ENCODE measurements at places on chromosomes 3 and 15.

DNA sequence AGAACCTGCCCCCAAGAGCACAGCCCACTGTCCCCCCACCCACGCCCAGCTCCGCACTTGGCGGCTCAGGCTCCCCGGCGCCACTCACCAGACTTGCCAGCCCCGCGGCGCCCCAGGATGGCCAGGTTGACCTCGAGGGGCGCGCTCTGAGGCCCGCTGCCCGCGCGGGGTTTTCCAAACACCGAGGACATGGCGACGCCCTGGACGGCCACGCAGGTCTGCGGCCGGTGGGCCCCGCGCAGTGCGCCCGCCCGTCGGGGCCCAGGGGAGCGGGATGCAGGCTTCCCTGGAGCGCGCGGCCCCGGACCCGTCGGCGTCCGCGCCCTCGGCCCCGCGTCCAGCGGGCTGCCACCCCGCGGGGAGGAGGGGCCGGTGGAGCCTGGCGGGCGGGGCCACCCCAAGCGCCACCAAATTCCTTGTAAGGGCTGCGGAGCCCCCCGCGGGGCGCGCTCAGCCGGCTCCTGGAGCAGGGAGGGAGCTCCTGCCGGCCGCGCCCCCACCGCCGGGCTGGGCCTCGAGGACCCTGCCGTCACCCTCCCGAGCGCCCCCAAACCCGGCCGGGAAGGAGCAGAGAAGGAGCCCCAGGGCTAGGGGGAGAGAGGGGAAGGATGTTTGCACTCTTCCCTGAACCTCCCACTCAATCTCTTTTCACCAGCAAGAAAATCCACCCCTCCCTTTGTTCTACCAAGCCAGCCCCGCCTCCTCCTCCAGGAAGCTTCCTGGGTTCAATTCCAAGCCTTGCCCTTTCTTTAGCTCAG, at the start of gene RASL12:
Gene RASL12, minus strand, starts transcription at position 347 of the 758 bp plus-strand sequence. Its CDS starts 156 bp downstream, at position 191.
- no peak for DNase-seq

GRCh38 chr3:19543212-19543841, 390.7 kb downstream of the EFHB start:
- DNase-seq: no peak

GRCh38 chr3:194380326-194380725, 10.8 kb upstream of the LRRC15 start:
- DNase-seq: no peak

- no peak for DNase-seq
Observed at GRCh38 chr3:85164436-85164835, 205.6 kb downstream of the CADM2 start.

GRCh38 chr3:29949131-29949530, 657.3 kb upstream of the TGFBR2 start:
- DNase-seq: no peak

GRCh38 chr3:22713936-22714335, 489.2 kb upstream of the UBE2E2 start:
- no peak for DNase-seq

GRCh38 chr15:57060799-57061198, 142.4 kb downstream of the TCF12 start:
- DNase-seq: no peak

GRCh38 chr15:94421706-94422105, 190.3 kb downstream of the MCTP2 start:
- DNase-seq: no peak

DNA sequence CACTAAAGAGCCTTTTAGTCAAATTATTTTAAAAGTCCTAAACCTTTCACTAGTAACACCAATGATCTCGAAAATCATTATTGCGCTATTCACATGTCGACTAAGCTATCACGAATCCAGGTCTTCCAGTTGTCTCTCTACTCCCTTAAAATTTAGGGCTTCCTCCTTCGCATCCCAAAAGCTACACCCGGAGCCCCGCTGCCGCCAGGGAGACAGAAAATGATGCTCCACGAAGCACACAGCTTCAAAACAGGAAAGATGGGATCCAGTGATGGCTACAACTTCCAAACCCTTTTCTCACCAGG, 253 bp downstream of the IFT80 start:
- no peak for DNase-seq

DNA sequence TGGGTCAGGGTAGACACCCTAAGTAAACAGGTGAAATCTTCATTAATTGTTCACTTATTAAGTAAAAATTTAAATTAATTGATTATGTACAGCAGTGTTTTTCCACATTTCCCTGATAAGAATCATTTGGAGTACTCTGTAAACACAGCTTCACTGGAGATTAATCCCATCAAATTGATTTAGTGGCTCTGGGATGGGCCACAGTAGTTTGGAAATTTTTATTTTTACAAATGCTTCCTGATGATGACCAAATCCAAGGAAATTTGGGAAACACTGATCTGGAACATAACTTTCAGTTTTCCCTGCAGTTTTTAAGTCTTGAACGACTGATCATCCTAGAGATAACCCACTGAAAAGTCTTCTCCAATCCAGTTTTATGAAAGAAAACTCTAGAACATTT, 18.8 kb upstream of the RPLP1 start:
- DNase-seq: no peak

DNA sequence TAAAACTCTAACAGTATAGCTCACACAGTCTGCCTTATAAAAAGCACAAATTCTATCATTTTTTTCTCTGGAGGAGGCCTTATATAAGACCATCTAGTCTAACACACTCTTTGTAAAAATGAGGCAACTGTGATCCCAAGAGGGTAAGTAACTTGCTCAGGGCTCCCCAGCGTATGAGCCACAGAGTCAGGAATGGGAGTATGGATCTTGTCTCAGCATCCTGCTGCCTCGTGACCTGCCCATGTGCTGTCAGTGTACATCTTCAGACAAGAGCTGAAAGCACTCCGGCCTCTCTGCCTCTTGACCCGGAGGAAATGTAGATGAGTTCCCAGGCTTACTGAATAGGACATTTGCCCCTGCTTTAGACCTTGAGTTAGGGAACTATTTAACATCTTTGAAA, 28.4 kb upstream of the MEF2A start:
- no peak for DNase-seq

DNA sequence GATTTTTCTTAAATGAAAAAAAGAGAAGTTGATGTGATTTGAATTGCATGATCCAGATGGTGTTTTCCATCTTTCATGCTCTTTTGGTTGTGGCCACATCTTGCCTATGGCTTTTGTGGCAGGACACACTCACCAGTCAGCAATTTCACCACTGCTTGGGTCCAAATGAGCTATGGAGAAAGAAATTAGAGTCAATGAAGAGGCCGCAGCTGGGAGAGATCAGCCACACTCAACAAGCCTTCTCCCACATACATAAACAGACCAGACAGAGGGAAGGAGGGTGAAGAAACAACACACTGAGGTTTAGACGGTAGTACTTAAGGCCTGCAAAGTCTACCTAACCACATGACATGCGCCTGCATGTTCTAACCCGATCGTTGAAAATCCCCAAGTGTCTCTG, 110.7 kb upstream of the CDIN1 start:
- DNase-seq: no peak

GRCh38 chr3:69231929-69232440, 109.6 kb upstream of the LMOD3 start:
- DNase-seq: no peak

DNA sequence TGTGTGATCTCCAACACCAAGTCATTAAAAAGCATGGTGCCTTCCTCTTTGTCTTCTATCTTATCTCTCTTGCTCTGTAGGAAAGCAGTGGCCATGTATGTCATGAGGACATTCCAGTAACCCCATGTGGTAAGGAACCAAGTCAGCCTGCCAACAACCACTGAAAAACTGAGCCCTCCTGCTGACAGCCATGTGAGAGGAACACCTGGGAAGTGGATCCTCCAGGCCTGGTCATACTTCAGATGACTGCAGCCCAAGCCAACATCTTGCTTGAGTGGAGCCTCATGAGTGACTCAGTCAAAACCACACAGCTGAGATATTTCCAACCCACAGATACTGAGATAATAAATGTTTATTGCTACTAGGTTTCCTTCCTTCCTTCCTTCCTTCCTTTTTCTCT, 597.3 kb downstream of the ZIC1 start:
- DNase-seq: no peak

DNA sequence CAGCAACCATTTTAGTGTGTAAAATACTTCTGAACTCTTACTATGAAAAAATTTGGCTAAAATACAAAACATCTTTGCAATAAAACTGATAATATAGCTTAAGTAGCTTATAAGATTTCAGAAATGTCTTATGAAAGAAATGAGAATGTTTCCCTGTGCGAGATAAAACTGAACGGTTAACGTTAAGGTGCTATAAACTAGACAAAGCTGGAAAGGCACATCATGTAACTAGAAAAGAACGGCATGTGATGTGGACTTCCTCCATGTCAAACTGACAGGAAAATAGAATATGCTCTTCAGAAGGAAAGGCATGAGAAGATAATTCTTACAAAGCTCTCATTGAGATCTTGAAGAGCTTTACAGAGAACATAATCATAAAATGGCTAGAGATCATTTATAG, 36.5 kb downstream of the NCK1 start:
- DNase-seq: no peak

GRCh38 chr15:35058534-35059054, 26.5 kb downstream of the NANOGP8 start:
- DNase-seq: no peak

- DNase-seq: no peak
Observed at GRCh38 chr3:112038863-112039262, 4.3 kb downstream of the TMPRSS7 start.

DNA sequence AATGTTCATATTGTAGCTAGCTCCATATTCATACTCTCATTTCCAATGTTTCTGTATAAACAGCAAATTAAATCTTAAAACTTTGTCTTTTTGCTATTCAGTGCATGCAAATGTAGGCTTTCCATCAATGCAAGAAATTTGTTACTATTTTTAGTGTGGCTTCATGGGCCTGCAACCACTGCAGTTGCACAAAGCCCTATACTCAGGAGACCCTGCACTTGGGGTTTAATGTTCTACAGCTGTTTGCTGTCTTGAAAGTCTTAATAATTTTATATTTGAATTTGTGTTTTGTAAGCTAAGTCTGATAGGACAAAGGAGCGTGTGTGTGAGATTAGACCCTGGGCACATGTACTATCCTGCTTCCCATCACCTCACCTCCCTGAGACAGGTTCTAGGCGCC, 9.6 kb downstream of the PYDC2 start:
- DNase-seq: no peak

- no peak for DNase-seq
Observed at GRCh38 chr3:88988906-88989305, 118.5 kb upstream of the EPHA3 start.

DNA sequence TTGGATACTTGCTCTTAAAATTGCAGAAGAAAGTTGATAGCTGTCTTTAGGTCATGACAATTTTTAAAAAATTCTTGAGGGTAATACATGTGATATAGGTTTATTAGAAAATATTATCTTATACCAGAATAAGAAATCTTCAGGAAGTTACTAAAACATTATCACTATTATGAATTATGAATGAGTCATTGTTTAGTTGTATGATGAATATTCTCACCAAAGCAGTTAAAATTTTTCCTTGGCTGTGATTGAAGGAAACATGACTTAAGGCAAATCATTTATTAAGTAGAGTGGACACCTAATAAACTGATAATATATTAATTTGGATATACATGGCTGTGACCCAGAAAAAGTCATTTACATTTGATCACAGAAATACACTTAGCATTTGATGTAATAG, 30.1 kb downstream of the APPL1 start:
- no peak for DNase-seq

- DNase-seq: no peak
Observed at GRCh38 chr3:45211466-45212094, 14.5 kb downstream of the TMEM158 start.

DNA sequence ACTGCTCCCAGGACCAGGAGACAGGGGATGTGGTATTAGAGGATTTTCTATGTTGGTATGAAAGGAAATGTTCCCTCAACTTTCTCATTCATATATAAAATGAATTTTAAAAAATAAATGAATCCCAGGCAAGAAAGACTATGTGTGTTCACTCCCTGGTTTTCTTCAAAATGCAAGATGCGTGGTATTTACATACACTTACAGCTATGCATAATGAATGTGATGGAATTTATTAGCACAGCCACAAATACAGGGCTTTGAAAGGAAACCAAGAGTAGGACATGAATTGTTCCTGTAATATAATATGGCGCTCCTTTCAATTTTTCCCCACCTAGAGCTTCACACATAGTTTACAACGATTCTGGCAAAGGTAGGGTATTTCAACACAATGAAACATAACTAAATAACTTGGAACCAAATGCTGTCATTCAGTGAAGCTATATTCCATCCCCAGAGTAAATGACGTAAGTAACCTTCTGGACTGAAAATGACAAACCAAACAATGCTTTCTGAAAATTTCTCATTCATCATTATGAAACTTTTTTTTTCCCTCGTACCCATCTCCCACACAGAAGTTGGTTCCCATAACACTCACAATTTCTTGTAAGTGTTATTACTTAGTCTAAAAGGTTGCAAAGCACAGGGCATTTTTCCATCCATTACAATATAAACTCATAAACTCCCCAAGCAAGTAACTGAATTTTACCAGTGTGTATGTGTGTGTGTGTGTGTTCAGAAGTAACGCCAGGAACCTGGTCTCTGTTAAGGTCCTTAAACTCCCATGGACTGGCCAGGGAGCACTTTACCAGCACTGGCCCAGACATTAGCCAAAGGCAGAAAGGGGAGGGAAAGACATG, 41.8 kb downstream of the CBLB start:
- no peak for DNase-seq
